ENCODE measurements at places on chromosomes 6 and 20. TPM values are rescaled to one million over a fixed set of nuclear protein-coding genes. Genes with fewer than 3 reads are reported as not detected.

MYO6 gene
- total RNA-seq, result 11.1 TPM

IL17F gene
- total RNA-seq, result not detected

MTRF1L gene
- 19.0 TPM for total RNA-seq

F13A1 gene
- 461 TPM for total RNA-seq

PACRG gene
- total RNA-seq, result 2.7 TPM

BPIFB4 gene
- not detected for total RNA-seq

OR14J1 gene
- total RNA-seq, result not detected

GRCh38 chr6:52155791-52156576 lies 30.2 kb upstream of the IL17A start:
- DNase-seq, result no peak

DNA sequence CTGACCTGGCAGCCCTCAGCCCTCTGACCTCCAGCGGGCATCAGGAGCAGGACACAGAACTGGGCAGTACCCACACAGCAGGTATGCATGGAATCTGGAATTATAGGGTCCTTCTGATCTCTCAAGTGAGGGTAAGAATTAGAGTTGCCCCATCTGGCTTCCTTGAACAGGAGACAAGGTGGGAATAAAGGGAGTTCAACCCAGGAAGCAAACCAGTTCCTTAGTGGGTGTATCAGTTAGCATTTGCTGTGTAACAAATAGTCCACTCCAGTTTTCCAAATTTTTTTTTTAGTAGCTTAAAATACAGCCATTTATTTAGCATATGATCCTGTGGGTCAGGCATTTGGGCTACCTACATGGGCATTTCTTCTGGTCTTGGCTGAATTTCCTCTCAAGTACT lies 15.7 kb downstream of the MAVS start:
- DNase-seq, result no peak

- no peak for DNase-seq
Observed at GRCh38 chr6:43945768-43946080, 175.7 kb downstream of the VEGFA start.

GRCh38 chr6:90274451-90275030 lies 22.1 kb downstream of the BACH2 start:
- no peak for DNase-seq

DNA sequence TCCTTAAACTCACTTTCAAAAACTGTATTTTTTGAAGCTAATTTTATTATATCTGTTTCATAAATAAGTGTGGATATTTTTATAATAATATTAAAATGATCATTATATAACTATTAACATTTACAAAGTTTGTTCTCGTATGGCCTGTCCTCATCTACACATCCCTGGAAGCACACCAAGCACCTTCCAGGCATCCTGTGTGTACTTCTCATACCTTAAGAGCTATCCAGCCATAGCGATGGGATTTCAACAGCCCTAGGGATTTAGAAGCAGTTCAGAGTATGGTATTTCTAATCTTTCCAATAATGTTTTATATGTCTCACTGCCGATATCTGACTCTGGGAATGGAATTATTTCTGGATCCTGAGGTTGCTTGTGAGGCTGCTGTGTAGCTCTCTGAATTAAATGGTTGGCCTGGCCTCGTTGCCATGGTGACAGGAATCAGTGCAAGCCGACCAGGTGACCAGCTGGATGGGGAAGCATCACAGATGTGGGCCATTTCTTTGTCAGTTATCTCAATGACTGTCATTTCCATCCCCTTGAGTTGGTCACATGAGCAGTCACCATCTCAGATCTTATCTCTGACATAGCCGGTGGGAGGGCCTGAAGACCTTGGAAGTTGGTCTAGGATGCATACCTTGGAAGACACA lies 265.2 kb upstream of the RIN2 start:
- no peak for DNase-seq

- DNase-seq, result no peak
Observed at GRCh38 chr20:45752746-45753145, 30.6 kb downstream of the SPINT4 start.

DNA sequence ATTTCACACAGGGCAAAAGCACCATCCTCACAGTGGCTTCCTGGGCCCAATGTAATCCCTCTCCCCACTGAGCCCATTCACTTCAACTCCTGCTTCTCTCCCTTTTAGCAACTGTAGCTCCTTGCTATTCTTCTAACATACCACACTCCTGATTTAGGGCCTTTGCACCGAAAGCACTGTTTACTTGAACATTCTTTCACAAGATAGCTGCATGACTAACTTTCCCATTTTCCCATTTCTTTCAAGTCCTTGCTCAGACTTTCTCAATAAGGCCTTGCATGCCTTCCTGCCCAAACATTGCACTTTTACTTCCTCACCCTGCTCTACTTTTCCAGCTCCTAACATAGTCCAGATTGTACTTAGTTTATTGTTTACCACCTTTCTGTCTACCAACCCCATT lies 73.0 kb downstream of the SHPRH start:
- DNase-seq, result no peak

- DNase-seq, result no peak
Observed at GRCh38 chr6:159104931-159105330, 60.1 kb upstream of the TAGAP start.

GRCh38 chr6:1698527-1698926 lies 88.8 kb downstream of the FOXC1 start:
- DNase-seq, result no peak

- DNase-seq, result no peak
Observed at GRCh38 chr6:35096129-35096862, 44.8 kb downstream of the TCP11 start.

GRCh38 chr6:17972074-17972952 lies 15.1 kb downstream of the KIF13A start:
- no peak for DNase-seq

GRCh38 chr6:4809999-4810918 lies 34.1 kb downstream of the CDYL start:
- DNase-seq, result no peak
